T-helper 2 cell treated with Interferon-gamma antibody and Interleukin-4, amounts not matched to agents 5 μg/mL and 100 μg/mL, for 36 hours (primary cell): ENCODE measurements at places on chromosomes 4 and X.
A peak's percentile ranks its signal among the peaks of the same experiment; 100 is the strongest.

GRCh38 chrX:152806035-152806434 is 24.5 kb downstream of the CETN2 start:
- no peak for DNase-seq

GRCh38 chr4:53088152-53088551 is 226.0 kb downstream of the RASL11B start:
- no peak for DNase-seq

- DNase-seq = no peak
These were observed 126.2 kb downstream of the SLC39A8 start for GRCh38 chr4:102219129-102219528.

- DNase-seq = no peak
These were observed 57.1 kb upstream of the LIMCH1 start for GRCh38 chr4:41480896-41481311.

DNA sequence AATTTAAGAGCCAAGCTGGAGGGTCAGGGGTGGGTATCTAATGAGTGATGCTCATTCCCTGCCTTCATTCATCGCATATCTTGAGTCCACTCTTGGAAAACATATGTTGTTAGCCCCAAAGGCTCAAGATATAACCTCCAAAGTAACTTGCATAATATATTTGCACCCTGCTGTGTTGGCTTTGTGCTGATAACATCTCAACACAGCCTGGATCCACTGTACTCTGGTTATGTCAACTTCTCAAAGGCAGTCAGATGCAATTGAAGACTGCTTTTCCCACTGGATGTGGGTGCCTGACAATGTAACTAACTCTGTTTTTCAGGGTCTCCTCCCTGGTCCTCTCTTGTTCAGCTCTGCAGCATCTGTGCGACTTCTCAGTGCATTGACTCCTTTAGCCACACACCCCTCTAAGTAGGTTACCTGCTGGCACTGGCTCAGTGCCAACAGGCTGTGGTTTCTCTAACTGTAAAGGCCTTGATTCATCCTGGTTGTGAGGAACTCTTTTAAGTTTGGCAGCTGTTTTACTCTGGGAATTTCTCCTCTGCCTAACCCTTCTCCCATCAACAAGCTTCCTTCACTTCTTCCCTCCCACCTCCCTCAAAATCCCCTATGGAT is 28.1 kb downstream of the SLC16A2 start:
- DNase-seq = no peak

DNA sequence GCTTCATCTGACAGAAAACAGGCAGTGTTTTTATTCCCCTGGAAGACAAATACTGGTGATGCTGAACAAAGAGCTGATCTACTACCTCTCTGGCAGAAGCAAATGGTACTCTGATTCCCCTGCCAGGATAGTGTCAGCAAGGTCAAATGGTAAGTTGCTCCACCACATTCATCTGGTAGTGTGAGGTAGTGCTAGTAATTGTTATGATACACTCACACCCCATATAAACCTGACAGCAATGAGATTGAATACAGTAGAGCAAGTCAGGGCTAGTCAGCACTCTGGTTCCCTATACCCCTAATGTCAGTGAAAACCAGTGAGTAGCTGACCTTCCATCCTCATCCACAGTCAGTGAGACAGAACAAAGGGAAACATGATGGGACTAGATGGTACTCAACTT is 3.4 kb upstream of the SPIN4 start:
- DNase-seq = no peak

DNA sequence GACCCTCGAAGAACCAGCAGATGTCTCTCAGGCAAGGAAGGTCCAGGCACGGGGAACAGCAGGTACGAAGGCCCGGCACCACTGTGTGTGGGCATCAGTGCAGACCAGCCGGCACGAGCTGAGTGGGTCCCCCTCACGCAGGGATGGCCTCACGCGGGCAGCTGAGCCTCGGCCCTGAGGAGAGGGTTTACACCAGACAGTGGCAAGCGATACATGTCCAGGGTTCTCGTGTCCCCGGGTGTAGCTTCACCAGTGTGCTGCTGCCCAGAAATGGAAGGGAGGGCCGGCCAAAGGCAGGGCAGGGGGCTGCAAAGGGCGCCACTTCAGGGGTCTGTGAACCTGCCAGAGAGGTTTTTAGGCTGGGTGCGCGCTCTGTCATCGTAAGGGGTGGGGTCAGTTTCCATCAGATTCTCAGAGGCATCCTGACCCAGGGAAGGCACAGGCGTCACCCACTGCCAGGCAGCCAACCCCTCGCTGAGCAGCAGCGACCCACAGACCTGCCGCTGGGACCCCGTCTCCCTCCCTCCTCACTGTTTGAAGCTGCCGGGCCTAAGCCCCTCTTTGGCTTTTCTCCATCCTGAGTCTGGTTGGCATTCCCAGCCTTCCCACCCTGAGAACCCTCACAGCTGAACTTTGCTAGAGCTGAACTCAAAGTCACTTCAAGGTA is 107.0 kb downstream of the CPZ start:
- no peak for DNase-seq

- DNase-seq = no peak
These were observed 31.3 kb upstream of the ETNPPL start for GRCh38 chr4:108794136-108794535.

- DNase-seq = no peak
These were observed 194.0 kb upstream of the TTC29 start for GRCh38 chr4:147139455-147140198.

- DNase-seq = no peak
These were observed 401.2 kb downstream of the TLL1 start for GRCh38 chr4:166274136-166274761.

GRCh38 chr4:74660866-74661265 is 133.5 kb downstream of the BTC start:
- no peak for DNase-seq

DNA sequence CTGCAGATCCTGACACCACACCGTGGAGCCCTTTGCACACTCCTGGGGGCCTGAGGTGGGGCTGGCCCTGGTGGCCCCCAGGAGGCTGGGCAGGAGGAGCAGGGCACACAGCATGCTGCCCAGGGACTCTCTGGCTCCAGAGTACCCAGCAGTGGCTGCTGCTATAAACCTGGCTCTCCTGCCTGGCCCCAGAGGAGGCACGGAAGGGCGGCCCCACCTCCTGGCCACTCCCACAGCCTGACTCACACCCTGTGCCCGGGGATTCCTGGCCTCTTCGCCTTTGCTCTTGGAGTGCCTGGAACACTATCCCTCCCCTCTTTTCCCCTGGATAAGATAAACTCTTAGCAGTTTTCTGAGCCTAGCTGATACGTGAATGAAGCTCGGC is at the start of gene PSAPL1:
PSAPL1 (minus strand) TSS at position 165 of the 385 bp plus-strand sequence; CDS start at position 114, 51 bp downstream.
- no peak for DNase-seq

GRCh38 chr4:83862471-83862870 is 326.6 kb downstream of the GPAT3 start:
- DNase-seq = no peak

DNA sequence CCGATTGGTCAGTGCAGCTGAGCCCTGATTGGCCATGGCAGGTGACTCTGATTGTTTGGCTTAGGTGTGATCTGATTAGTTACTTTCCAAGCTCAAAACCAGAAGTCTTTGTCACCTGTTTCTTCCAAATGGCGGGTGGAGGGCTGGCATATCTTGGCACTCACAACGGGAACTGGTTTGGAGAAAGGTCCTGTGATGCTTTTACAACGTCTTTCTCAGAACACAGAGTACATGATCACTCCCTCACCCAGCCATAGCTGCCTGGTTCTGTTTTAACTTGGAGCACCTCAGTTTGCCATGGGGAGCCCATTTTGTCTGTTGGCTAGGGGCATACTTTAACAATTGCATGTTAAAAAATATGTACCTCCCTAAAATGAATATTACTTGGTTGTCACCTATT is 13.0 kb upstream of the XK start:
- no peak for DNase-seq

- no peak for DNase-seq
These were observed 42.2 kb upstream of the AFAP1 start for GRCh38 chr4:7981738-7982394.

DNA sequence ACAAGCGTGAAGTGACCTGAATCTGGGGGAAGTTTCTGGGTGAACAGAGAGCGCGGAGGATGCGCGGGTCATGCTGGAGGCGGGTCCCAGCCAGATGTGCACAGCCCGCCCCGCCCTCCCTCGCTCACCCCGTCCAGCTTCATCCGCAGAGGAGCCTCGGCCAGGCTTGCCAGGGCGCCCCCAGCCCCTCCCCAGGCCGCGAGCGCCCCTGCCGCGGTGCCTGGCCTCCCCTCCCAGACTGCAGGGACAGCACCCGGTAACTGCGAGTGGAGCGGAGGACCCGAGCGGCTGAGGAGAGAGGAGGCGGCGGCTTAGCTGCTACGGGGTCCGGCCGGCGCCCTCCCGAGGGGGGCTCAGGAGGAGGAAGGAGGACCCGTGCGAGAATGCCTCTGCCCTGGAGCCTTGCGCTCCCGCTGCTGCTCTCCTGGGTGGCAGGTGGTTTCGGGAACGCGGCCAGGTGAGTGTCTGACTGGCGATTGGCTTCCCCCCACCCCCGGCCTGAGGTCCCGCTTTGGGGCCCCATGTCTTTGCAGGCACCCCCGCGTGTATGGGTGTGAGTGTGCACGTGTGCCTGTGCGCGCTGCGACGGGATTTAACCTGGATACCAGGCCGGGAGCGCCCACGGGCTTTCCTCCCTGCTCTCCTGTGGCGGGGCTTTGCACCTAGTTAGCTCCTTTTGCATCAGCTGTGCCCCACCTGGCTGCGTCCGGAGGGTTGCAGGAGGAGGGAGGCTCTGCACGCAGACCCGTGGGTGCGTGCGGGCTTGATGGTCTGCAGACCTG is at the start of gene EGFL6:
EGFL6 (plus strand) TSS at position 123 of the 782 bp plus-strand sequence; CDS start at position 384, 261 bp downstream.
- DNase-seq = no peak

DNA sequence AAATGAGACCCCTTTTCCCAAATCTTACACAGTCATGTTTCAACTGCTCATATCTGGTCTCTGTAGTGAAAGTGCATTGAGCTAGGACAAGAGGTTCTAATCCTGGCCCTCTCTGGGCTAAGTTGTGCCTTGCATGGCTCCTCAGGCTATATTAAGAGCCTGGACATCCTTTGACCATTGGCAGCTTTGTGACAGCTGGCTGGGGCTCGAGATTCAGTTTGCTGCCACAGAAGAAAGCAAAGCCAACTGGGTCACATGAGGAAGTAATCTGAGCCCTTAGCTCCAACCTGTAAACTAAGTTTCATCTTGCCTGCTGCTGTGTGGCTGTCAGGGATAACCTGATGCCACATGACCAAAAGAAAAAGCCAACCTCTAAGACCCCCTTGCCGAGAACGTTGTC is 51.8 kb upstream of the JADE1 start:
- DNase-seq = no peak

DNA sequence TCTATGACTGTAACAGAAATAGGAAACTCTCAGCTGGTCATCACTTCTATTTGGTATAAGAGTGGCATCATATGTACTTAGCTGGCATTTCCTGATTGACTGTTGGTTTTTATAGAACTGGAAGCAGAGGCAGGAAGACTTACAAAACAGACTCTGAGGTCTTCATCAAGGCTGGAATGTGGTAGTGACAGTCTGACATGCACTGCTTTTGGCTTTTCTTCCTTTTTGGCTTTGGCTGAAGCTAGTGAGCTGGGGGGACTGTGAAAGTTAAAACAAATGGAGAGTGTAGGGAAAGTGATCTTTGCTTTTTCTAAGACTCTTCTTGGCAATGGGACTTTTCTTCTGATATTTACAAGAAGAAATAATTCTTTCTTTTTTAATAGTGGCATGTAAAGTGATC is 121.1 kb upstream of the SLC4A4 start:
- DNase-seq = no peak

DNA sequence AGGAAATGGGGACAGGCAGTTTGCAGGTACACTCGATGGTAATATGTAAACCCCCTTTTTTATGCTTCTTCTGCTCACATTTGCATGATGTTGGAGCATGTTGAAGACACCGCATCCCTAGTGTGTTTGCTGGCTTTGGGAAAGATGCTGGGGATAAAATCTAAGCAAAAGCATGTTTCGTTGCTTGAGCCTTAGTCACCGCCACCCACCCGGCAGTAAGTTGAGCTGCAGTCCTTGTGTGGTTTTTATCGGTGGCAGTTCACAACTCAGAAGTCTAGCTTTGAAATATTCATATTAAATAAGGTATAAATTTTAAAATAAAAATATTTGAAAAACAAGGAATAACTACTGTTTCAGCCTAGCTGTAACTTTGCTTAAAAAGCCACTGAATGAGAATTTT is 21.7 kb upstream of the MND1 start:
- no peak for DNase-seq

DNA sequence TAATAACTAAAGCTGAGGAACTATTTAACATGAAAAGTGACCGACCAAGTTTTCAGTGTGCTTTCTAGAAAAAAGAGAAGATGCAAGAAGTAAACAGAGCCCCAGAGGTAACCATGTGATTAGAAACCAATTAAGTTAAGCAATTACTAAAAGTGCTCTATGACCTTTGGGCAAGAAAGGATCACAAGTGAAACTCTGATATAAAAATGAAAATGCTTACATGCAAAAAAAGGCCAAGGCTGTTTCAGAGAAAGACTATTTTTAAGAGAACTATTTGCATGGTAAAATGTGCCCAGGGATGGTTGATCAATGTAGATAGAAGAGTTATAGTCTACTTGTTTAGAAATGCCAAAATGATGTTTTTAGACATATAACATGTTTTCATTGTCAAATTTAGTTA is 22.0 kb downstream of the KLHL15 start:
- no peak for DNase-seq

- no peak for DNase-seq
These were observed 1365.8 kb upstream of the DIAPH2 start for GRCh38 chrX:95318882-95319281.

DNA sequence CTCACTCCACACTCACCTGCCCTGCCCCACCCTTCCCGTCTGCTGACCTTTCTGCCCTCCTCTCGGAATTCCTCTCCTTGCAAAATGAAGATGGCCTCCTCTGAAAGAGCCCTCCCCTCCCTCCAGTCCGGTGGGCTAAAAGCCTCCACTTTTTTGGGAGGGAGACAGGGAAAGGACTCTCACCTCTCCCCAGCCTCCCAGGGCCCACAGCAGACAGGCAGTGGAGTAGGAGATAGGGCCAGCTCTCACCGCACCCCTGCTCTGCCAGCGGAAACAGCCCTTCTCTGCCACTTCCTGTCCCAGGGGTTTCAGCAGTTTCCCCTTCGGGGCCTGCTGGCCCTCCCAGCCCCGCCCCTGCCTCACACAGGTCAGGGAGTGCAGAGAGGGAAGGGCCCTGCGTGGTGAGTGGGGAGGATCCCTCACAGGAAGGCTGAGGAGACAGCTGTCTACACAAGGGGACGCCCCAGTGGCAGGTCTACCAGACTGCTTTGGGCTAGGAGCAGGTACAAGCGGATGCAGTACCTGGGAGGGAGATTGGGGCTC is 18.2 kb downstream of the ELF4 start:
- peak; percentile 78 for DNase-seq

- no peak for DNase-seq
These were observed 8.3 kb downstream of the RPS4X start for GRCh38 chrX:72268597-72269365.

- no peak for DNase-seq
These were observed 46.9 kb downstream of the SMAD1 start for GRCh38 chr4:145528601-145529000.

- DNase-seq = no peak
These were observed 193.9 kb downstream of the ANK2 start for GRCh38 chr4:113243312-113243711.

- DNase-seq = no peak
These were observed 20.2 kb upstream of the TCP11X2 start for GRCh38 chrX:102491766-102492165.

GRCh38 chr4:149574971-149575370 is 240.7 kb downstream of the IQCM start:
- DNase-seq = no peak

- DNase-seq = no peak
These were observed 51.8 kb downstream of the GC start for GRCh38 chr4:71732066-71732465.
